A549 treated with CpdA at 1 μM for 4 hours (cell line): ENCODE measurements at places on chromosomes 5 and 9. TPM values are rescaled to one million over a fixed set of nuclear protein-coding genes. Genes with fewer than 3 reads are reported as not detected.

Gene PCDHGA4
- 0.08 to 0.20 TPM (median 0.10 TPM) in 5 replicates for total RNA-seq

Gene CD72
- total RNA-seq: 0.08 to 0.35 TPM (median 0.13 TPM) in 3 of 5 replicates, not detected in the others

Gene CYSRT1
- total RNA-seq: 3.3 to 5.0 TPM (median 4.0 TPM) in 5 replicates

Gene PCDHB12
- 0.07 TPM in 1 of 5 replicates, not detected in the others for total RNA-seq

Gene S1PR3
- total RNA-seq: 30.2 to 34.4 TPM (median 32.3 TPM) in 5 replicates
